Urothelium cell line (cell line): ENCODE measurements at places on chromosomes 5 and 9.
A peak's percentile ranks its signal among the peaks of the same experiment; 100 is the strongest.

DNA sequence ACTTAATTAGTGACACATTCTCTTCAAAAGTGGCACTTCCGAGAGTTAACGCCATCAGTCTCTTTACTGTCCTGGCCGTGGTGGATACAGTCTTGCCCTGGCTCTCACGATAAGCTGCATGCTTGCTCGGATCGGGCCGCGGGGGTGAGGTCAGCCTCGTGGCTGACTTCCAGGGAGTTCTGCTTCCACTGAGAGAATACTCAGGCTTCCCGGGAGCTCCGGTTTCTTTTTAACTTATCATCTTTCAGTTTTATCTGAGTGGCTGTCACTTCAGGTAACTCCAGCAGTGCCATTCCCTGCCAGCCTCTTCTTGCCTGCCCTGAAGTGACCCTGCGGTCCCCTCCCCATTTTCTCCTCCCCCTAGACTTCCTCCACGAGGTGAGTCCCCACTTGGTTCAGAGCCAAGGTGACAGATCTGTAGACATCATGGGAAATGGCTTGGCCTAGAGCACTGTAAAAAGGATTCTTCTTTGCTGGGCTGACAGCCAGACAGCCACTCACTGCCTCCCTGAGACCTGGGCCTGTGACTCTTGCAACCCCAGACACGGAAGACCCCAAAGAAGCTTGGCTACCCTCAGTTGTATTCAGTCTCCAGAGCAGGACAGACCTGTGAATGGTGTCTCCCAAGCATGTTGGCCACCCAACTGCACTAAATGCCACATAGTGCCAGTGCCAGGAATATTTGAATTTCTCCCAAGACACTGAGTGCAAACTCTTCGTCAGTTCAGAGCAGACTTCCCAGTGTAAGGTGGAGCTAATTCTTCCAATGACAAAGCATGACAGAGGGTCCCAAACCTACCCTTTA, 95.1 kb downstream of the DAPK1 start:
- peak; percentile 53 for DNase-seq

- DNase-seq = no peak
Observed at GRCh38 chr5:66680221-66680620, 84.0 kb downstream of the MAST4 start.

DNA sequence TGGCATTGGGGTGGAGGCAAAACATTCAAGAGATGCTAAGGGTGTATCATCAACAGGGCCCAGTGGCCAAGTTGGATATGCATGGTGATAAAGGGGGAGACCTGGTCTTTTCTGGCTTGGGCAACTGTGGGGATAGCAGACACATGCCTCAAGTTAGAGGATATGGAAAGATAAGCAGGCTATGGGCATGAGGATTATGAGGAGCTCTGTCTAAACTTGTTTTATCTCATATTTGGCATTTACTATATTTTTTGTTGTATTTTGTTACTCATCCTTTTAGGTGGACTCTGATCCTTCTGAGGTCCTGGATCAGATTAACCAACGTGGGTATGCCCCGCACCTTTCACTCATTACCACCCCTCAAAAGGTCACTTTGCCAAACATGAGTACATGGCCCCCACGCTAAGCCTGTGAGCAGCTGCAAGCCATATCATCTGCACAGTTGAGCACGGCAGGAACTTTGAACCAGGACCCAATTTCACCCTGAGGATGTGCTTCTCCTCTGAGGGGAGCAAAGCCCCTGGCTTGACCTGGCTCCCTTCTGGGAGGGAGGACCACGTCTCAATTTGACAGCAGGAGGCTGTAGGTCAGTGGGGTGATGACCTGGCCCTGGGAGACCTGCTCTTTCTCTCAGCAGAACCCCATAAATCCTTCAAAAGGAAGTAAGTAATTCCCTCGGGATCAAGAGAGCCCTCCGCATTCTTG, 71.1 kb upstream of the CD180 start:
- no peak for DNase-seq

- no peak for DNase-seq
Observed at GRCh38 chr5:135239453-135240282, 159.4 kb downstream of the MACROH2A1 start.

DNA sequence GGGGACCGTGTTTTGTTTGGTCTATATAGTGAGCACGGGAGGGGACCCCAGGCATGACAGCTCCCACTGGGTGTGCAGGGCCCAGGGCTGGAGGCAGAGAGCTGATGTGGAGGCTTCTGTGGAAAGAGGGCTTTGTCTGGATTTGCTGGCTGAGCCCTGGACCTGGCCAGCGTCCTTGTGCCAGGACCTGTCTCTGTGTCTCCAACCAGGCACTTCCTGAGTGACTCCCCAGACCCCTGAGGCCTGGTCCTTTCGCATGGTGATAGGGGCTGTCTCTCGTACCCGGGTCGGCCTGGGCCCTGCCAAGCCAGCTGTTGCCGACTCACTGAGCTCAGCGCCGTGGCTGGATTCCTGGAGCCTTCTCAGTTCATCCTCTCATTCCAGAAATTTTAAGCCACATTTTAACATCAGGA, 77.6 kb downstream of the ADAMTS2 start:
- DNase-seq = no peak
